ENCODE measurements at places on chromosomes 5 and 9.

DNA sequence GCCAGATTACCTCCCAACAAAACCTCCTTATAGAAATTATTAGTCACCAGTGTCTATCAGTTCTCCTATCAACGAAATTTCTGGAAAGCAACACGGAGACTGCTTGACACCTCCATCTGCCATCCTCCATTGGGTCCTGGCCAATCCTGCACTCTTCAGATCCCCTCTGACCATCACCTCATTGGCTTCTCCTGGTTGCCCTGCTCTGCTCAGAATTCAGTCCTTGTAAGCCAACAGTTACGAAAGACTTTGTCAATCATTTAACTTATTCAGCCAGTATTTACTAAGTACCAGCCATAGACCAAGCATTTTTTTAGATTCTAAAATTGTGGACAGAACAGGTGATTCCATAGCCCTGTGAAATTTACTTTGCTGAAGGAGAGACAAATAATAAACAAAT lies 228.5 kb downstream of the MARCHF11 start:
- DNase-seq: no peak

- no peak for DNase-seq
Observed at GRCh38 chr5:39068099-39068498, 6.1 kb downstream of the RICTOR start.

- DNase-seq: no peak
Observed at GRCh38 chr5:176485176-176485575, 37.0 kb downstream of the FAF2 start.

DNA sequence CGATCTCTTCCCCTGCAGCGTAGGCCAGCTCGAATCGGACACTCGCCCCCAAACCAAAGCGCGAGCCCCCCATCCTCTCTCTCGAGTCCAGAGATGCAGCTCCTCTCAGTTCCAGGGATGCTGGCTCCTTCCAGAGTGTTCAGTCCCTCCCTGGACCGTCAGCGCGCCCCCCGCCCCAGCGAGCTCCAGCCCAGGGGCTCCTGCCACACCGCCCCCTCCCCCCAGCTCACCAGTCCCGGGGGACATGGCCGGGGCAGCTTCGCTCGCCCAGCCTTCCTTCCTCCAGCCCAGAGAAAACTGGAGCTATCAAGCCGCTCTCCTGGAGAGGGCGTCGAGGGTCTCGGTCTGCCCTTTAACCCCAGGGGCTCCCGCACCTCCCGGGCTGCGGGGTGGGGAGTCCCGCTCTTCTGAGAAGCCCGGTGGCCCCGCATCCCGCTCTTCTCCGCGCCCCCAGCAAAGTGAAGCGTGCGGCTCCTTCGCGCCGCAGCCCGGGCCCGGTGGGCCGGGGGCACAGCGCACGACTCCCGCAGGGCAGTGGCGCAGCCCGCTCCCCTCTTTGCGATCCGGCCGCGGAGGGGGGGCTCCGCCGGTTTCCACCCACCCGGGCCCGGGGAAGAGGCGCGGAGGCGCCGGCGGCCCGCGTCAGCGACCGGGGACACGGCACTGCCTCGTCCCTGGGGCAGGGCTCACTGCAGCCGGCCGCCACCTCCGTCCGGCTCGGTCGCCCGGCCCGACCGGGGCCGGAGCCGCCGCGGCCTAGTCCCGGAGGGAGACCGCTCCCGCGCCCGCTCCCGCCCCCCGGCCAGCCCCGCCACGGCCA lies 587 bp downstream of the MIER3 start:
- DNase-seq: peak; percentile 16

GRCh38 chr9:91661451-91661850 lies 237.8 kb upstream of the NFIL3 start:
- no peak for DNase-seq

GRCh38 chr9:136439481-136440408 lies at the start of gene INPP5E:
TSS of gene INPP5E (minus strand) at chr9:136439845. CDS start at chr9:136439419, 426 bp downstream.
- DNase-seq: peak; percentile 68

DNA sequence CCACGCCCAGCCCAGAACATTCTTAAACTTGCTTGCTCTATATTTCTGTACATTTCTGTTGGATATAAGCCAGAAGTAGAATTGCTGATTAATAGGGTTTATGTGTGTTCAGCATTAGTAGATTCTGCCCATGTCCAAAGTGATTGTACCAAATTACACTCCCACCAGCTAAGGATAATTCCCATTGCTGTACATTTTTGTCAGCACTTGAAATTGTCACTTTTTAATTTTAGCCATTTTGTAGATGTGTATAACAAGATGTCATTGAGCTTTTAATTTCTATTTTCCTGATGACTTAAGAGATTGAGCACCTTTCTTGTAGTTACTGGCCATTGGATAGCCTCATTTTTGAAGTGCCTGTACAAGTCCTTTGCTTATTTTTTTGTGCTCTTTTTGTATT lies 46.4 kb downstream of the AQP7 start:
- no peak for DNase-seq

DNA sequence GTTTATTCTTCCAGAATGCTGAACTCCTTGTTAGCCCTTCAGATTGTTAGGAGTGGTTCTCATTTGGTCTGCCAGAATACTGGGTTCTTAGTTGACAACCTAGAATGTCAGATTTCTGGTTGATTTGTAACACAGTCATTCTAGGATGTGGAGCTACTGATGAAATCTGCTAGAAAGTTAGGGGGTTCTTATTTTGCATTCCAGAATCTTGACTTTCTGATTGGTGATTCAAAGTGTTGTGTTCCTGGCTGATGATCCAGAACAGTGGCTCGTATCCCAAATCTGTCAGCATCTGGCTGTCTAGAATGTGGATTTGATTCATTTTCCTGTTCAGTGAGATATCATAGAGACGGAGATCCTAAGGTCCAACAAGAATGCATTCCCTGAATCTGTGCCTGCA lies 21.9 kb downstream of the PTGS1 start:
- DNase-seq: no peak

DNA sequence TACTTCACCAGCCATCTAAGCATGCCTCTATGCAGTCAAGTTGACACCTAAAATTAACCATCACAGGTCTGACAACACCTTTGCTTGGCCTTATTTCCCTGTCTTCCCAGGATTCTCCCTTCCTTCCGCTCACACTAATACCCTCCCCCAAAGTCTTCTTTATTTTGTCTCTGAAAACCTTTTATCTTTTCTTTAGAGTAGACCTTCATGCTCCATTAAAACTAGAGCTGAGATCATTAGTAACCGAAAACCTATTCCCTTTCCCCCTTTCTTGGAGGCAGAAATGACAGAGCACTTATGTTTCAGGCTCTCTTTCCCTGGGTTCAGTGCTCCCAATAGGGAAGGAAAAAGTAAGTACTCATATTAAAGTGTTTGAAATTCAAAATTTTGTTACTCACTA lies 423.8 kb downstream of the YTHDC2 start:
- no peak for DNase-seq

- no peak for DNase-seq
Observed at GRCh38 chr5:172115541-172115982, 72.5 kb downstream of the STK10 start.

DNA sequence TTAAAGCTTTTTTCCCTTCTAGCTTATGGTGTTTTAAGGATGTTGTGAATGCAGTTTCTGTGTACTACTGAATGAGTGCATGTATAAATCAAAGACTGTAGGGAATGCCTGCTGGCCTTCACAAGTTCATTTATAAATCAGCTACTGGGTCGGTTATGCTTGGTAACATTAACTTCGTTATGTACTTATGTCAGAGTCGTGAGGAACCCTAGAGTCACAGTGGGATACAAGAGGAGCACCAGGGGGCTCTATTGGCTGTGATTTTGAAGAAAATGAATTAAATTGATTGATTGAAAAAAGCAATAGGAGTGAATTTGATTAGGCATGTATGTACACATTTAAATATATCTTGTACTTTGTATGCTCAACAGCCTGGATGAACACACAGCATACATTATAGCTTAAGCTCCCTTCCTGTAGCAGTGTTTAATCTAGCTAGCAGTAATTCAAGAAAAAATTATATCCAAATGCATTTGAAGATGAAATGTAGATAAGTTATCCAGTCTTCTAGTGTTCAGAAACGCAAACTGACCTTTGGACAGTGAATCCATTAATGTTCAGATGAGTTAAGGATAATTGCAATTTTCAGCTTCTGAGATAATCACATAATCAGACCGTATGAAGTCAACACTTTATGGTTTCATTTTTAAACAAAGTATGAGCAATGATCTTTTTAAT lies 204.2 kb downstream of the KDM4C start:
- no peak for DNase-seq

DNA sequence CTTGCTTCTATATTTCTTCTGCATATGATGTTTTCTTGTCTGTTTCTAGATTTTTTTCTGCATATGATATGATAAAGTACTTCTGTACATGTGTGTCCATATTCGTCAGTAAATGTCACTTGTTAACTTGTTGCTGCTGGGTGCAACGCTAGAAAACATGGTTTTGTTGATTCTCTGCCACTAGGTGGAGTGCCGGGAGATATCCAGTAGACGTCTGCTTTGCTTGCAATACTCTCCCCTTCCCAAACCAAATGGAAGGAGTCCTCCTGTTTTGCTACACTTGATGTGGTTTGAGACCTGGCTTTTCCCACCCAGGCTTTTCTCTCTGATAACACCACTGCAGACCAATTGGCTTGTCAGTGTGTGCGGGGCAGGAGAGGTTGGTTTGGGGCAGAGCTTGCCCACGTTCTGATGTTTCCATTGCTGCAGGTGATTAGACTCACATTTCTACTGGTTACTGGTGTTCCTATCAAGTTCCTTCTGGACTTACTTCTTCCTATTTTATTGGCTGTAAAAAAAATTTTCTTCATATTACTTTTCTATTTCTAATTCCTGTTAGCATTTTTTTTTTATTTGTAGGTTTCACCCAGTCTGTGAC lies 900.0 kb upstream of the CDH10 start:
- DNase-seq: no peak

- peak; percentile 39 for DNase-seq
Observed at GRCh38 chr5:63127054-63127453, 548.4 kb downstream of the LRRC70 start.

DNA sequence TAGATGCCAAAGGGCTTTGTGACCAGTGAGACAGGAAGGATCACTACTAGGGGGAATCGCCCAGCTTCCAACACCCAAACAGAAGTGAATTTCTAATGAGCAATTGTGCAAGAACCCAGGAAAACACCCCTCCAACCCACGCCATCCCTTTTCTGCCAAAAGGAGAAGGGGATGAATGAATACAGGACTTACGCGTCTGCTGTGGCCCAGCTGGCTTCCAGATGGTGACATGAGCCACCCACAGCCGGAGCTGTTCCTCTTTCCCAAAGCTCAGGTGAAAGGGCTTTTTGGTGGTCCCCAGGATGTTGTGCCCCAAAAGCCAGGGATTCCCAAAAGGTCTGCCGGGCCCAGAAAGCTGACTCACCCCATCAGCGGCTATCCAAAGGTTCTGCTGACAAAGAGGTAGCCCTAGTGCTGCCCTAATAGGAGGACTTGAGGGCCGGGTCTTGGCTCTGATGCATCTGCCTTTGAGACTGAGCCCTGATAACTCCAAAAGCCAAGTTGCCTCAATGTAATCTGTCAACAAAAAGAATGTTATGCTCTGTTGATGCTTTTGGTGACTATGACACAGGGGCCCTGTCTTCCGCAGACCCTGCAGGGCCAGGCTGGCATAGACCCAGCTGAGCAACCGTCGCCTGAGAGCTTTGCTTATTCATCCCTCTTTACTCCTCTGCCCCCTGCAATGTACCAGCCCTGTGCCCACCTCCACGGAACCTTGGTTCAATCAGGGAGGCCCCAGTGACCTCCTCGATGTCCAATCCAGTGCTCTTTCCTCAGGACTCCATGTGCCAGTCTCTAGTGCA lies 14.5 kb downstream of the GSN start:
- peak; percentile 87 for DNase-seq

All from EL (cell line).